ENCODE measurements at places on chromosomes 5 and 9.
A peak's percentile ranks its signal among the peaks of the same experiment; 100 is the strongest.

GRCh38 chr5:16615741-16616535 is 859 bp downstream of the RETREG1 start:
- no peak for DNase-seq

DNA sequence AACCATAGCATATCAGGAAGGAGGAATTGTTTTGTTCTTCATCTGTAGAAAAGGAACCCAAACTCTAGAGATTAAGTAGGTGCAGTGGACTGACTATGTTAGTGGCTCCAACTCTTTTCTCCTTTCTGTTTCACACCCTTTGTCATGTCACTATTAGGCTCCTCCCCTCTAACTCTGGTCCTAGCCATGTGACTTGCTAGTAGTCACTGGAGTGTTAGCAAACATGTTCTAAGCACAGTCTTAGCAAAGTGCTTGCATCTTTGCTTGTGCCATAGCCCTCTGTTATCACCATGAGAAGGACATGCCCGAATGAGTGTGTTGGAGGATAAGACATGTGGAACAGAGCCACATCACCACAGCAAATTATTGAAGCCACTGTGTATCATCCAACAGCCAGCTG is 55.4 kb upstream of the PPP3R2 start:
- DNase-seq = no peak

GRCh38 chr5:16784843-16785791 is 151.0 kb downstream of the MYO10 start:
- no peak for DNase-seq

- peak; percentile 64 for DNase-seq
Observed at GRCh38 chr5:42840269-42840668, 28.6 kb upstream of the SELENOP start.

DNA sequence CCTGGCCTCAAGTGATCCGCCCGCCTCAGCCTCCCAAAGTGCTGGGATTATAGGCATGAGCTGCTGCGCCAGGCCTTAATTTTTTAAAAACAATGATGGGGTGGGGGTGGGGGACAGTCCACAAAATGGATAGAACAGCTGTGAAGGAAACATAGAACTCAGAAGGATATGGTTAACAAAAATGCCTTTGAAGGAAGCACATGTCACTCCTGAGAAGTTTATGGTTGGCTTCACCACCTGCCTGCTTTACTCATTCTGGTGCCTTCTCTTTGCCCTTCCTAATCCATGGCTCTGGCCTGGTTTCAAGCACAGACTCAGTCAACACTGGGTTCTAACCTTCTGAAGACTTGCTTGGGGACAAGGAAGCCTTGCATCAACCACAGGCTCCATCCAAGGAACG is 10.3 kb downstream of the BAG1 start:
- DNase-seq = no peak

DNA sequence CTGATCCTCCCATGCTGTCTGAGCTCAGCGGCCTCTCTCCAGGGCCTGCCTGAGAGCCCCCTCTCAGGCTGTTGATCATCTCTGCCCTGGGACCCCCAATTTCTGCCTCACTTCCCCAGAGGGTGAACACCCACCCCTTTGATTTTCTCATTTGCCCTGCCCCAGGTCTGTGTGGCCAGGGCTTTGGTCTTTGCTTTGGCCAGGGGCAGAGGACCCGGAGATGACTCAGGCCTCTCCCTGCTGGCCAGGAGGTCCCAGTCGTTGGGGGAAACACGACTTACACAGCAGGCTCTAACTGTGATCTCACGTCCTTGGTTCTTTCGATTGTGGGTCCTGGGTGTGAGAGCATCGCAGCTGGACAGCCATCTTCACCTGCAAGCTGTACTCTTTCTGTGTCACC is 1.1 kb upstream of the ADAMTS2 start:
- no peak for DNase-seq

DNA sequence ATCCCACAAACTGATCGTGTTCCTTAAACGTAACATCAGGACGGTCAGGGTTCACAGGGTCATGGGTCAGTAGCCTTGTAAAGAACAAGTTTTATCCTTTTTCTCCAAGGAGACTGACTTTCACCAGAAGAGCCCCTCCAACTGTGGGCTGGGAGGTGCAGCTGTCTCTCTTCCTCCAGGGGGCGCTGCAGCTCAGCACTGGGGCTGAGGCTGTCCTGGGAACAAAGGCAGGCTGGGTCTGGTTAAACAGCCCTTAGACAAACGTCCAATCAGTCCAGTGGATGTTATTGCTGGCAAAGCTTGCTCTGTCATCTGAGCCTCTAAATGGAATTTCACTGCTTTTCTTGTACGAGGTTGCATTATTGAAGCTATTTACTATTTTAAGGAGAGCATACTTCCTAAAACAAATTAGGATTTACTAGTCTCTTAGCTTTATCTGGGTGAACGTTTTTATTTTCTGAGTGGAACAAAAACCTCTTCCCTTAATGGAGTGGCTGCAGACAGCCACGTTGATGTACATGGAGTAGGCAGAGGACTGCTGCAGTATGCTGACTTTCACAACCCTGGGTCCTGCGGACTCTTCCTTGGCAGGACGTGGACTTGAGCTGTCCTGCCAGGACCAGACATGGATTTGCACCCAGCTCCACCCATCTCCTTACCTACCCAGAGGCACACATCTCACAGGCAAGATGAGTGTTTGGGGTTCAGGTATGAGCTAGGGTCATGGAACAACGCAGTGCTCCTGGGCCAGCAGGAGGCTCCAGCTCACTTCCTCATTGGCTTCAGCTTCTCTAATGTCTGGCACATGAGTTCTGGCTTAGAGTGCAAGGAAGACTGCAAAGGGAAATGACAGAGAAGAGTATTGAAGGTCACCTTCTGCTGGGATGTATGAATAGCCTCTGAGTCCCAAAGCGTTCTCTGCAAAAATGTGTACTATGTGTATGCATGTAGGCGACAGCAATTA is 7.8 kb downstream of the EXOSC2 start:
- DNase-seq = peak; percentile 60

- DNase-seq = peak; percentile 73
Observed at GRCh38 chr9:91589101-91589553, 165.5 kb upstream of the NFIL3 start.

DNA sequence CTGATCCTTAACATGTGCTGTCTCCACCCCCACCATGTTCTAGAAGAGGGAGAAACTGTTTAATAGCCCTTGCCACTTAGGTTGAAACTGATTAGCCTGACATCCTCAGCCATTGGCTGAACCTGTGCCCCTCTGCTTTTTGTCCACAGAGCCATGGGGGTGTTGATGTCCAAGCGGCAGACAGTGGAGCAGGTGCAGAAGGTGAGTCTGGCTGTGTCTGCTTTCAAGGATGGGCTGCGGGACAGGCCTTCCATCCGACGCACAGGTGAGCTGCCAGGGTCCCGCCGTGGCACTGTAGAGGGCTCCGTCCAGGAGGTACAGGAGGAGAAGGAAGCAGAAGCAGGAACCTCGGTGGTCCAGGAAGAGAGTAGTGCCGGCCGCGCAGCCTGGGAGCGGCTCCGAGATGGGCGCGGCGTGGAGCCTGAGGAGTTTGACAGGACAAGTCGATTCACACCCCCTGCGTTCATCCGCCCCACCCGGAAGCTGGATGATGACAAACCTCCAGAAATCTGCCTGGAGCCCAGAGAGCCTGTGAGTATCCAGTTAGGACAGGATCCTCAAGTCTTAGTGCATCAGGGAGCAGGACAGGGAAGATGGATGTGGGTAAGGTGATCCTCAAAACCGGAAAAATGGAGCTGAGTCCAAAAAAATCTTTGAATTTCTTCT is 13.2 kb downstream of the PHF24 start:
- no peak for DNase-seq

- no peak for DNase-seq
Observed at GRCh38 chr9:94855903-94856302, 129.4 kb downstream of the AOPEP start.

- DNase-seq = no peak
Observed at GRCh38 chr9:126947529-126947928, 32.9 kb downstream of the RALGPS1 start.

All from uterus (tissue), 4 donors.